Activated T-cell treated with anti-CD3 and anti-CD28 coated beads, Interleukin-2, amount 50 U/mL, for 72 hours (primary cell): ENCODE measurements at places on chromosomes 7 and 10. TPM values are rescaled to one million over a fixed set of nuclear protein-coding genes. Genes with fewer than 3 reads are reported as not detected.

Gene LRIT1
- not detected for total RNA-seq

Gene ATAD1
- total RNA-seq = 55.9 TPM

Gene NACAD
- 0.36 TPM for total RNA-seq

Gene AKR1E2
- 10.0 TPM for total RNA-seq

Gene CPVL
- total RNA-seq = not detected

Gene GSDME
- 20.6 TPM for total RNA-seq

GRCh38 chr7:26853788-26854393 is 10.5 kb downstream of the SKAP2 start:
- no peak for DNase-seq

GRCh38 chr7:30549931-30550493 is 44.7 kb upstream of the GARS1 start:
- DNase-seq = no peak
